Activated T-helper 1 cell treated with Interleukin-2 at 50 U/mL for 16 hours (primary cell): ENCODE measurements at places on chromosomes 1 and 21.

- no peak for DNase-seq
Observed at GRCh38 chr1:60731321-60731720, 351.0 kb upstream of the NFIA start.

- no peak for DNase-seq
Observed at GRCh38 chr1:151943591-151943990, 34.3 kb upstream of the THEM4 start.

GRCh38 chr1:59903141-59903754 lies 23.3 kb downstream of the CYP2J2 start:
- DNase-seq, result no peak

DNA sequence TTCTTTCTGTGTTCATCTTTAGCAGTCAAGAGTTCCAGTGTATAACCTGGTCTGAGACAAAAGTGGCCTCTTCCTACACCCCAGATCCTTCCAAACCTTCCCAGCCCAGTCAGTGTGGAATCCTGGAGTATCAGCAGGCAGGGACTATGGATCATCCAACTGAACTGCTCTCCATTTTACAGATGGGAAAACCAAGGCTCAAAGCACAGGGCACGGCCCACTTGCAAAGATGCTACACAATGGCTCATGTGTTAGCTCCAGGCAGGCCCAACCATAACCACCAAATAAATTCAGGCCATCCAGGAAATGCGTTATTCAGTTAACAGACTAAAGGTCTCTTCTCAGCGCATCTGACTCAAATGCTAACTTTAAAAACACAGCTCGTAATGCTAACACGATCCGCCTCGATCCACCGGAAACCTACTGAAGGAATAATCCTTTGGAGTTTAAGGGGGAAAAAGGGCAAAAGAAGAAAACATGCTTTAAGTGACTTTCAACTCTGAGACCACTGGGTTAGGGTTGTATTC lies 7.1 kb downstream of the GLIS1 start:
- no peak for DNase-seq

GRCh38 chr1:206679738-206680211 lies 4.9 kb upstream of the MAPKAPK2 start:
- DNase-seq, result no peak

GRCh38 chr1:51621161-51621560 lies 4.3 kb downstream of the OSBPL9 start:
- no peak for DNase-seq

GRCh38 chr1:54464477-54465146 lies 58.4 kb upstream of the SSBP3 start:
- DNase-seq, result no peak

- no peak for DNase-seq
Observed at GRCh38 chr1:39754906-39755504, 16.1 kb downstream of the OXCT2 start.

- DNase-seq, result no peak
Observed at GRCh38 chr1:101506541-101507164, 269.8 kb downstream of the S1PR1 start.

- no peak for DNase-seq
Observed at GRCh38 chr21:25688275-25689155, 46.2 kb downstream of the ATP5PF start.

DNA sequence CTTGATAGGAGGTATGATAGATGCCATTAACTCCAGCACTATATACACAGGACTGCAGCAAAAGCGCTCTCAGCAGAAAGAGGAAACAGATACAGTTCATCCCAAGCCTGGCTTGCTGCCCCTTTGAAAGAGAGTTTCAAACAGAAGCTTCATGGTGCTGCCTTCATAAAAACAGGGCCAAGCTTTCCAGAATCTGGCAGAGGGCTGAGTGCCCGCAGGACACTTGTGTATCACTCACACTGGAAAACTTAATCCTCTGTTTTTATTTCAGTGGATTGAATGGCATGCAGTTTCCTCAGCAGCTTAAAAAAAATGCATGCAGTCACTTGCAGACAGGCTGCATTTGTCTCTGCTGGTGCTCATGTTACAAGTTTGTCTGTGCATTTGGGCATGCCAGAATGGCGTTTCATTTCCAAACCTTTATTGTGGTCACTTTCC lies 40.4 kb downstream of the KCNJ15 start:
- DNase-seq, result no peak

DNA sequence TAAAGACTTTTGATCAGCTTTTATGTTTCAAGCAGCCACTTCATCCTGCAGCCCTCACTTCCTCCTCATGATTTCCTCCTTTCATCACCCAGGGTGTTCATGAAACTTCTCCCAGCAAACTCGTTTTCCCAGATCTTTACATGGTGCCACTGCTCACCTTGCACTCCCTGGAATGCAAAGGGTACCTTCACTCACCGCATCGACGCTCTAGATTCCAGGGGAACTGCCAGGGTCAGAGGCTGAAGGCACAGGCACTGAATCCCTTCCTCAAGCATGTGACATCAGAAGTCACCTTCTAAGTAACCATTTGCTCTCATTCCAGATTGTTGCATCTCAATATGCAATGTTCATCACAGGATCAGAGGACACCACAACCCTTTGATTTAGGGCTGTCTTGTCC lies 82.8 kb downstream of the PRKAB2 start:
- no peak for DNase-seq

GRCh38 chr1:201414051-201414738 lies 7.3 kb downstream of the TNNI1 start:
- DNase-seq, result no peak

- no peak for DNase-seq
Observed at GRCh38 chr1:109812691-109813393, 49.1 kb upstream of the EPS8L3 start.

GRCh38 chr1:222815440-222815765 lies 564 bp downstream of the DISP1 start:
- no peak for DNase-seq

GRCh38 chr1:85318217-85318616 lies 41.8 kb upstream of the BCL10 start:
- DNase-seq, result no peak

DNA sequence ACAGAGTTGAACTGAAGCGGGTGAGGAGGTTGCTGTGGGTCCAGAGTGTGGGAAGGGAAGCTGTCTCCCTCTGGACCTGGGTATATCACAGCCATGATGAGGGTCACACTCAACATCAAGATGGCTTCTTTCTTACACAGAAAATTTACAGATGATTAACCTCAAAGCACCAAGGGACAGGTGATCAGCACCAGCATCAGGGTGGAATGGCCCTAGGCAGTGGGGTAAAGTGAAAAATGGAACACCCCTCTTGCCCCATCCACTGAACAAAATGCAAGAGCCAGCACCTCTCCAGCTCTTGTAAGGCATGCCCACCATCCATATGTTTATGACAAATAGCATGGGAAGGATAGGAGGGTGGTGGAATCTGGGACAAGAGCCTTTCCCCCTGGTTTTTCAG lies 40.3 kb downstream of the HSD3B1 start:
- no peak for DNase-seq

DNA sequence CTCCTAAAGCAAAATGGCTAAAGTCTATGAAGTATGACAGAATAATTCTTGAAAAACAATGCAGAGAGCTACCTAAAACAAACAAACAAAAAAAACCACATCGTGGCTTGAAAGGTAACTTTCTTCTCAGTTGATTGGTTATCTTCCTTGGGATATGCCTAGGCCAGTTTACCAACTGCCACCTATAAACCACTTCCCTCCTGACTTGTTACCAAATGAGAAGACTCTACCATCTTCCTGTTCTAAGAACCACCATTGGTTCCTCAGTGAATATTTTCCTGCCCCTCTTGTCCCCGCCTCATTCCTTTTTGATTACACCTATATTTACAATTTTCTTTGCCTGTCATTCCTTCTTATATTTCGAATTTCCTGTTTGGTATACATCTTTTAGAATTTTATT lies 336.6 kb downstream of the SIPA1L2 start:
- no peak for DNase-seq

- no peak for DNase-seq
Observed at GRCh38 chr1:242017580-242018233, 18.8 kb upstream of the MAP1LC3C start.

DNA sequence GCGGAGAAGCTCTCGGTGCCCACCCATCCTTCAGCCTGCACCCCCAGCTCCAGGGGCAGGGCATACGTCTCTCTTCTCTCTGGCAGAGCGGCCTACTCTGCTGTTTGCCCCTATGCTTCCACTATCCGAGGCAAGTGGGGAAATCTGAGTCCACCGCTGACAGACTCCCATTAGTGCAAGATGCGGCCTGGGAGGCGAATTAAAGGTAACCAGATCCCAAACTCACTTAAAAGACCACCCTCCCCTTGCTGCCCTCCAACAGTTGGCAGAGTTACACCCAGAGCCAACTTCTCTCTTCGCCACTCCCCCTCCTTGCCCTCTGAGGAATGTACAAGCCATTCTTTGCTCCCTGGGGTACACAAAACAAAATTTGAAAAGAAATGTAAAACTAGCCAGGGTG lies 6.4 kb downstream of the FOXD3 start:
- DNase-seq, result no peak

DNA sequence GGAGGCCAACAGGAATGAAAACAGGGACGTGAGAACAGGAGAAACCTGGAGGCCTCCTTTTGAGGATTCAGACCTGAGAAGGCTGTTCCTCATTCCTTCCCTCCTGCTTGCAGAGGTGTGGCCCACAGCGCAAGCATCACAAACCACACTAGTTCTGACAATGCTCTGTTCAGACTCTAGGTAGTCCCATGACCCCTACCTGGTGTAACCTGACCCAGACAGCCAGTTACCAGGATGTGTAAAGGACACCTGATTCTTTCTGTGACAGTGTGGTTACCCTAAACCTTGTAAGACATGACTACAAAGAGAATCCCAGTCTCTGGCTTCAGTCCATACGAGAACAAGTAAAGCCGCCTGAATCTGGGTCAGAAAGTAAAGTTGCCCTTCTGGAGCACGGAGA lies 3.2 kb downstream of the MECR start:
- DNase-seq, result no peak

DNA sequence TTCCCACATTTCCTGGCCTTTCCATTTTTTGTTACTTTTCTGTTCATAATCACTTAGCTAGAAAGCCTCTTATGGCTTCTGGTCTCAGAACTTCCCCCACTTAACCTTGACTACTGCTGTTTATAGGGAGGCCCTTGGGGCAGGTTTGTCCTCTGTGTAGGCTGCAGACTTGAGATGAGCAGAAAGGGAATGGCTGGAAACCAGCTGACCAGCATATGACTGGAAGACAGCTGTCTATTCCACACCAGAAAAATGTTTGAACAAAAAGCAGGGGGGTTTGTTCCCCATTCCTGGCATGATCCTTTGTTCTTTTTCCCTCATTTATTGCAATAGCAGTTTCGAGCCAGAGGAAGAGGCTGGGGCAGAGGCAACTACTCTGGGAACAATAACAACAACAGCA lies 4.9 kb upstream of the SH3D21 start:
- DNase-seq, result no peak

DNA sequence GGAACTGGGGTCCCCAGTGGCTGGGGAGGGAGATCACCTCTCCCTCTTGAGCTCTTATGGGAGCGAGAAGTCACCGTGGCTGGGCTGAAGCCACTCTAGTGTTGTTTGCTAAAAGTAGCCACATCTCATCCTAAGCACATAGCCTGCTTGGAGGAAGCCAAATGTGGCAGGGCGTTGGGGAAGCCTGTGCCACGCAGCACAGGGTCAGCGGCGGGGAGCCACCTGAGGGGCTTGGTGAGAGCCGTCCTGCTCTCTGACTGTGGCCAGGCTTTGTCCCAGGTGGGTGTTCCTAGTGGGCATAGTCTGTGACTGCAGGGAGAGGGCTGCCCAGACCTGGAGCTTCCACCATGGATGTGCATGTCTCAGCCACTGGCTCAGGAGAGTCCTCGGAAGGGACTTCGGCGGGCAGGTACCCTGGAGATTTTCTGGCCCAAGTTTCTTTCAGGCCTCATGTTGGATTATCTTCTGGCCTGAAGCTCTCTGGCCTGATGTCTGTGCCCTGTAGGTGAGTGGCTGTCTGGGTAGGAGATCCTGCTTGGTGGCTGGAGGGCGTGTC lies 38.9 kb downstream of the MORN1 start:
- DNase-seq, result no peak

DNA sequence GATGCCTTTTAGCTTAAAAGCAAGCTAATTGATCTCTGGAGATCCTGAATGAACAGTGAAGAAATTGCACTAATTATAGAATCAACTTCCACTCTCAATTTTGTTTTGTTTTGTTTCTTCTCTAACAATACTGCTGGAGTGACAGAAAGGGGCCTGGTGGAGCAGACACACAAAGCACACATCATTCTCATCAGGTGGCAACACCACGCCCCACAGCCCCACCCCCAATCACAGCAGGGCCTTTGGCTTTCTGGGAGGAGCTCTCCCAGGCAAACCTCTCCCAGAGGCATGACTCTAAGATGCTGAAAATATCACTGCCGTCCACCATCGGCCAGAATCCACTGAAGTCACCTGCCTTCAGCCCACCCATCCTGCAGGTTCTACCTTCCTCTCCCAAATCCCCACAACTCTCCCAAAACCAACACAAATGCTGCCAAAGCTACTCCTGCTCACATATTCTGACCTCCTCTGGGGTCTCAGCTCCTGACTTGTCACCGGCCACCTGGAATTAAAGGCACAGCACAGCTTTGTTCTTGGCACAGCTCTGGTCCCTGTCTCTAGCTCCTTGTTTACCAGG lies 120.7 kb downstream of the GRIK3 start:
- DNase-seq, result no peak

DNA sequence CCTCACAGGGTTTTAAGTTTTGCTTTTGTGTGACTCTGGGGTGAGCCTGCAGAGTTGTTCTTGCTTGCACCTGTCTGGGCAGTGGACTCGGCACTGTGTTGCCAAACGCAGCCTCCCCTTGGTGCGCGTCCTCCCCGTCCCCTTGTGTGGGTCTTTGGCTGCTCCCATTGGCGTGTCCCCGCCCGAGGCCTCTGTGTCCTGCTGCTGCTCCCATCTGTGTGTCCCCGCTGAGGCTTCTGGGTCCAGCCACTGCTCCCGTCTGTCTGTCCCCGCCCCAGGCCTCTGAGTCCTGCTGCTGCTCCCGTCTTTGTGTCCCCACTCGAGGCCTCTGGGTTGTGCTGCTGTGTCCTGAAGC lies 62.8 kb downstream of the PCNT start:
- no peak for DNase-seq

DNA sequence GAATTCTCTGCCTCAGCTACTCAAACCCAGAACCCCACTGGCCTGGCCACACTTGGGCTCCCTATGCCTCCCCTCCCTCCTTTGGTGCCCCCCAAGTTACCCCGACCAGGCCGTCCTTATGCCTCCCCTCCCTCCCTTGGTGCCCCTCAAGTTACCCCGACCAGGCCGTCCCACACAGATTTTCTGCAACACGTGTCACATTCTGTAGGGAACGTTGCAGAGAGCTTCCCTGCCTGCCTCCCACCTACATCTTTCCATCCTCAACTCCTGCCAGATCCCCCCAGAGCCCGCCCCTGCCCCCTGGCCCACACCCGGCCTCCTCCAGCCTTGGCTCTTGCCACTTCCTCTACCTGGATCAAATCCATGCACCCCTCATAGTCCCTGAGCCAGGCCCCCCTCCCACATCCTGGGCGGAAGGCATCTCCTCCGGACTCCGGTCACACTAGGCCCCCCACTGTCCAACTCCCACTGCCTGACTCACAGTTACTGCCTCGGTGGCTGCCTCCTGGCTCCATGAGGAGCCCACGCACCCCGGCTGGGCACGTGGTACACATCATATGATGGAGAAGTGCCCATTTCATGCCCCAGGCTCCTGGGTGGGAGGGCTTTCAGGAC lies 41.2 kb downstream of the KCNAB2 start:
- no peak for DNase-seq

GRCh38 chr1:167582064-167582463 lies 28.5 kb upstream of the CREG1 start:
- DNase-seq, result no peak
